GM12865 (cell line): ENCODE measurements at places on chromosomes 1 and 21.
A peak's percentile ranks its signal among the peaks of the same experiment; 100 is the strongest.

DNA sequence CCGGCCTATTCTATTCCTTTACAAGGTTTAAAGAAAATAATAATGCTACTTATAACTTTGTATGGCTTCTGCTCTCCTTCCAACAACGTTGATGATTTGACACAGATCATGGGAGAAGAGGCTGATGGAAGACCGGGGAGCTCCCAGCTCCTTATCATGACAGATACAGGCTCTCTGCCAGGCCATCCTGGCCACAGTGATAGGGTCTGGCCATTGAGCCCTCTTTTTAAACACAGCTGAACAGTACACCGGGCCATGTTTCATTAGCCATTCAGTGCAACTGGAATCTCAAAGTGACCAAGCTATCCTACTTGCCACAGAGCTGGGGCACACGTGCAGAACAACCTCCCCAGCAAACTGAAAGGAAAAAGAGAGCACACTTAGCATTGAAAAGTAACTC, 34.9 kb downstream of the DNAJC11 start:
- DNase-seq, result no peak

DNA sequence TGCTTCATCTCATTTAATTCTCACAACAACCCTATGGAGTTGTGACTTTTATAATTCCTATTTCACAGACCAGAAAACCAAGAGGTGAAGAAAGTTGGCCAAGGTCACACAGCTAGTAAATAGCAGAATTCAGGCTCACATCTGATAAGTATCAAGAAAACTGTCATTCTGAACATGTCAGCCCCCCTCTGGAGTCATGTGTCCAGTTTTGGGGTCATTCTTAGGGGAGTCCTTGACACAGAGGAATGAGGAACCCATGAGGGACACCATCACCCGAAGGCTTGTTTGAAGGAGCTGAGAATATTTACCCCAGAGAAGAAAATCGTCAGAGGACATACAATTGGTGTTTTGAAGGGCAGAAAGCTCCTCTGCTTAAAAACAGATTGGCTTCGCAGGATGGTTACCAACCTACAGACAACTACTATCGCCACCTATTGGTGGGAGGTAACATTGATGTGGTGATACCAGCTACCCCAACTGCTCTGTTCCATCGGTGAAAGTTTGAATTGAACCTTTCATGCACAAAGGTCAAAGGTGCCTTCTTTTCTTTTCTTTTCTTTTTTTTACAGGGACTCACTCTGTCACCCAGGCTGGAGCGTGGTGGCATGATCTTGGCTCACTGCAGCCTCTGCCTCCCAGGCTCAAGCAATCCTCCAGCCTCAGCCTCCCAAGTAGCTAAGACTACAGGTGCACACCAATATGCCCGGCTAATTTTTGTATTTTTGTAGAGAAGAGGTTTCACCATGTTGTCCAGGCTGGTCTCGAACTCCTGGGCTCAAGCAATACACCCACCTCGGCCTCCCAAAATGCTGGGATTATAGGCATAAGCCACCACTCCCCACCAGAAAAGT, 31.3 kb downstream of the NCMAP start:
- DNase-seq, result peak; percentile 72

DNA sequence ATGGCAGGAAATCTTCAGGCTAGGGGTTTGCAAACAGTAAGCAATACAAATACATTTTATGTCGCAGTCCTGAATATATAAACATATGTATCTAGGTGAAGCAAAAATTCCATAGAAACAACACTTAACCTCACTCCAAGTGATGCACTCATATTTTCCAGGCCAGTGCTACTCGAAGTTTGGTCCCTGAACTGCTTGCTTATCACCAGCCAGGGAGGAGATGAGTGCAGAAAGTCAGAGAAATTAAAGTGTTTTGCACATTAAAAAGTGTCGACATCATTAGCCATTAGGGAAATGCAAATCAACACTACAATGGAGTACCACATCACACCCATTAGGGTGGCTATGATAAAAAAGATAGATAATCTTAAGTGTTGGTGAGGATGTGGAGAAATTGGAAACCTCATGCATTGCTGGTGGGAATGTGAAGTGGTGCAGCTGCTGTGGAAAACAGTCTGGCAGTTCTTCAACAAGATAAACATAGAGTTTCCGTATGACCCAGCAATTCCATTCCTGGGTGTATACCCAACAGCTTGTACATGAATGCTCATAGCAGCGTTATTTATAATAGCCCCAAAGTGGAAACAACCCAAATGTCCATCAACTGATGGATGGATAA, 70.5 kb upstream of the CSF1 start:
- DNase-seq, result no peak

- no peak for DNase-seq
Measured at GRCh38 chr1:240285540-240285939, 193.9 kb downstream of the FMN2 start.

DNA sequence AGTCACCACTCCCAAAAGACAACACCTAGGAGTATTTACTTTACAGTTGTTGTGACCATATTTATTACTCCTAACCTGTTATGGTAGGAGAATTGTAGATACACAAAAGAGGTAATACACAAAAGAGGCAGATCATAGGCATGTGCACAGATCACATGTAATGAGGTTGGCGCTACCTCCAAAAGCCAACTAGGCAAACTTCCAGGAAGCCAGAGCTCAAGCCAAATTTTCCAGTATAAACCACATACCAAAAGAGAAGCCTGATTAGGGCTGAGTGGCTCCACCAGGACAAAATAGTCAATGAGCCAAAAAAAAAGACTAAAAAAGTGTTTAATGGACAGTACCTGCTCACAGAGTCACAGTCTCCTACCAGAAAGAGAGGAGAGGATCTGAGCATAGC, 195.0 kb upstream of the PBX1 start:
- DNase-seq, result no peak

- peak; percentile 90 for DNase-seq
Measured at GRCh38 chr1:15231714-15232201, 15.3 kb upstream of the FHAD1 start.

GRCh38 chr1:205472737-205473441, 17.0 kb upstream of the BLACAT1 start:
- no peak for DNase-seq

- DNase-seq, result no peak
Measured at GRCh38 chr1:74679811-74680210, 6.2 kb upstream of the ERICH3 start.

DNA sequence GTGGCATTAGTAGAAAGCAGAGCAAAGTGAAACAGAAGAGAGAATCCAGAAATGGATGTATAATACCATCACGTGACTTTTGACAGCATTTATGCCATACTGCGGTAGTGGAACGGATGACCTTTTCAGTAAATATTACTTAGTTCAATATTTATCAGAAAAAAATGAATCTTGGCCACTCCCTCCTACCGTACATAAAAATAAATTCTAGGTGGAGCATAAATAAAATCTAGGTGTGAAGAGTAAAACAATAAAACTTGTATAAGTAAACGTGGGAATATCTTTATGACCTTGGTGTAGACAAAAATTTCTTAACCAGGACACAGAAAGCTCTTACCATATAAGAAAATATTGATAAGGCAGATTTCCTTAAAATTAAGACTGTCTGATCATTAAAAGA, 182.6 kb downstream of the VPS13D start:
- DNase-seq, result no peak

- no peak for DNase-seq
Measured at GRCh38 chr1:160400646-160401486, 502 bp downstream of the VANGL2 start.

DNA sequence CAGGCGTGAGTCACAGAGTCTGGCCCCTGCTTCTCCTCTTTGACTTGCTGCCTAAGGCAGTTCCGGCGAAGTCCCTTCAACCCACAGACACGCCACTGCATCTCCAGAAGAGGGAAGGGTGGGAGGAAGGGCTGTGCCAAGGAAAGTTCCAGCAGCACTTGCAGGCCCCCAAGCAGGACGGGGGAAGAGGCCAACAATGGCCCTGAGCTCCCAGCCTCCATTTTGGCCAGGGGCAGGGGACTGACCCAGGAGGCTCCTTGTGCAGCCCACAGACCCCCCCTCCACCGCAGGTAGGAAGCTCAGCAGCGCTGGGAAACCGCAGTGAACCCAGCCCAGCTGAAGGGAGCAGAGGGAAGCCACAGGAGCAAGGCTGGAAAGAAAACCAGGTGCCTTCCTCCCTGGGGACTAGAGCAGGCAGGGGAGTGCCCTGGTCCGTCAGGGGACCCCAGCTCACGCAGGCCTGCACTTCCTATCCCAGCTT, 35.4 kb downstream of the ACOT7 start:
- DNase-seq, result no peak

DNA sequence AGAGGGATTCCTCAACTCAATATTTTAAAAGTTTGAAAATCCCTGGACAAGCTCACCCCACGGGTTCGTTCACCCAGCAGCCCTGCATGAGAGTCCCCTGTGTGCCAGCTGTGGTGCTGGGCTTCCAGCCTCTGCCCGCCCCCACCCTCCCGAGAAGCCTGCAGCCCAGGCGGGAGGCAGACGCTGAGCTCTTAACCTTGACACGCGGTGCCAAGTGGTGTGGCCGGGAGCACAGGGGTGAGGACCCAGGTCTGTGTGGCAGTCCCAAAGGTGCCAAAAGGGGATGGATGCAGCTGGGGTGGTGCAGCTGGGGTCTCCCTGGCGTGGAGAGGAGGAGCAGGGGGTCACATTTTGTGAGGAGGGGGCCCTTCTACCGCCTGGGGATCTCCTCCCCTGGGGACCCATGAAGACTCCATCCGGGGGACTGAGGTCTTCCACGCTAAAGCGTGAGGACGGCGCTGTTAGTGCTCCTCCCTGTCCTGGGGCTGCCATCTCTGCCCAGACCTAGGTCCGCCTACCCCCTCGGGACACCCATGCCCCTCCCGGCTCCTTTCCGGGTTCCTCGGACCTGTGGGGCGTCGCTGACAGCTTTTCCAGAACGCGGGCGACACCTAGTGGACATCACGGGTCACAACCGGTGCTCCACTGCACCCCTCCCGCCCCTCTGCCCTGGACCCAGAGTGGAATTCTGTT, 12.9 kb downstream of the PLA2G2F start:
- DNase-seq, result peak; percentile 86

- no peak for DNase-seq
Measured at GRCh38 chr1:241722947-241723346, 70.9 kb downstream of the WDR64 start.

DNA sequence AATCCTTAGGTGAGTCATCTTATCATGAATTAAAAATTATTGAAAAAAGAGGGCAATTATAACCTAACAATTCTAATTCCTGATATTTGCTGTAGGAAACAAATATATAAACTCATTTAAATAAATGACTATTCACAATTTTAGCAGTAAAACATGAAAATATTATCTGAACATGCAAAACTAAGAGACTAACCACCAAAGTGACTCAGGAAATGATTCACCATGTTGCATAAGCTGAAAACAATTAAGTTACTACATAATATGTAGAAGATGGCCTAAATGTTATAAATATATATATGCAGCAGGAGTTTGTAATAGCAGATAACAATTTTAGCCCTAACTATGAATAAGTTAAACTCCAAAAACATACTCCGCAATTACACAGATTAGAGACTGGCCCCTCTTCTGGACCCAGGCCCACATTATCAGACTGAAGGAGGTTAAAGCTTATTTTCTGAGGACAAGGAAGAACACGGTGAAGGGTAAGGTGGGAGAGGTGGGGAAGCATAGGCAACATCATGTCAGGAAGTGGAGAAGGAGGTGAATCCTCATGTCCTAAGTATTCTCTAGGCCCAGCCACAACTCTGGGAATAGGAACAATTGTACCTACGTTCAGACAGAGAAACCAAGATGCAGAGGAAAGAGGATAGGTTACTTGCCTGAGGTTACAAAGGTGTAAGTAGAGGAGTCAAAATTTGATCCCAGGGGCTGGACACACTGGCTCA, 15.6 kb upstream of the AIM2 start:
- DNase-seq, result no peak

DNA sequence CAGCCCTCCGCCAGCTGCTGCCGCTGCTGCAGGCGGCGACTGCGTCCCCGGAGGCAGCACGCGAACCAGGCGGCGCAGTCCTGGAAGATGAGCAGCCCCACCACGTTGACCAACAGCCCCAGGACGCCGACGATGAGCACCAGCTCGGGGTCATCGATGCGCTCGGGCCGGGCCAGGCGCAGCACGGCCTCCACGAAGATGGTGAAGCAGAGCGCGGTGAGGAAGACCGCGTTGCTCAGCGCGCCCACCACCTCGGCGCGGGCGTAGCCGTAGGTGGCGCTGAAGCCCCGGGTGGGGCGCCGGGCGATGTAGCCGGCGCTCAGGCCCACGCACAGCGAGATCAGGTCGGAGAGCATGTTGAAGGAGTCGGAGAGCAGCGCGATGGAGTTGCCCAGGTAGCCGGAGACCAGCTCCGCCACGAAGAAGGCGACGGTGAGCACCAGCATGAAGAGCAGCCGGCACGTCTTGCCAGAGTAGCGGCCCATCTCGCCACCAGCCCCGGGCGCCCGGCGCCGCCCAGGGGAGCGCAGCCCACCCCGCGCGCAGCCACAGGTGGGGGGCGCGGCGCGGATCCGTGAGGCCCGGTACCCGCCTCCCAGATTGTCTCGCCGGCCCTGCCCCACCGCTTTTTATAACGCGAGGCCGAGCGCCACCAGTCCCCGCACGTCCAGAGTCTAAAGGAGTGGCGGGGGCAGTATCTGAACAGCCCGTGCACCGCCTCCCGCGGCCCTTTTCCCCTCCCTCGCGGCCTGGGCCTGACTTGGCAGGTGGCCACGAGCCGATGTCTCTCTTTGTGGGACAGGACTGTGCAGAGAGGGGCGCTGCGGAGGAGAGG, at the start of gene SLC30A10:
Gene SLC30A10 (minus strand): TSS at position 602 of the 835 bp plus-strand sequence. CDS start 117 bp downstream, at position 485.
- DNase-seq, result no peak
